NCI-H510A treated with DMSO at 0.1 percent for 48 hours (cell line): ENCODE measurements at places on chromosomes 3 and 15.

DNA sequence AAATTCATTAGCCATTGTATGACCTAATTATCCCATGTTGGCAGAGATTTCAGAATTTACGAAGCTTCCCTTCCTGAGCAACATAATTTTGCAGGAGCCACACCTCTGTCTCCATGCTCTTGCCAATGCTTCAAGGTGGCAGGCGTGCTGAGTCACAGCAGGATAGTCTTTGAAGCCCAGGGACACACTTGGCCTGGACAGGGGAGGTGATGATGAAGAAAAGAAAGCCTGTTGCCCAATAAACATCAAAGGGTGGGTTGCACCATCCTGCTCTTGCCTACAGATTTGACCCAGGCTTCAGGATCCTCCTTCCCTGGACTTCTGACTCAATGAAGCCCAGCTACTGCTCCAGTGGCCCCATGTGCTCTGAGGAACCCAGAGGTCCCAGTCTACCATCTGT, 117.1 kb downstream of the MINAR1 start:
- no peak for DNase-seq

- DNase-seq: no peak
These were observed 286.5 kb upstream of the RBMS3 start for GRCh38 chr3:28994161-28994905.

DNA sequence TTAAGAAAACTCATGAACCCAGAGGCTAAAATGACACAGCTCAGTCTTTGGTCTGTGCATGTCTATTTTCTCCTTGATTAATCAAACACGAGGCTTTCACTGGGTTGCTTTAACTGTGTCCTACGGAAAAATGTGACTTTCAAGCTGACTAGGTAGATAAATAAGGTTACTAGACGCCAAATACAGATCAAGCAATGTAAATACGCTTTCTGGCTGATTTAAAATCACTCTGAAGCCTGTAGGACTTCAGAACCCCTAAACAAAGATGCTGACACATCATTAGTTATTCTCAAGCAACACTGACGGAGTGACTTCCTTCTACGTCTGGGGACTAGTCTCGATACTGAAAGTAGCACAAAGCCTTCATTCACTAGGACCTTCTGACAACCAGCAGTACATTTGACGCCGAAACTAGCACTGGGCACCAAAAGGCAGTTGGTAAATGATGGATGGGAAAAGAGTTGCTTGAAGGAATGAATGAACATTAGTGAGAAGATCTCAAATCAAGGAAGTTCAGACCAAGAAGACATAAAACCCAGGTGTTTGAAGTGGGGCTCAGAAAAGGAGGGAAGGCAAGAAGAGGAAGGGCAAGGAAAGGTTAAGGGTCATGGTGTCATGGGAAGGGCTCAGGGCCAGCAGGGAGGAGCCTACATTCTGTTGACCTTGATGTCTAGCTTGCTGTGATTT, 67.1 kb upstream of the CDV3 start:
- DNase-seq: no peak

DNA sequence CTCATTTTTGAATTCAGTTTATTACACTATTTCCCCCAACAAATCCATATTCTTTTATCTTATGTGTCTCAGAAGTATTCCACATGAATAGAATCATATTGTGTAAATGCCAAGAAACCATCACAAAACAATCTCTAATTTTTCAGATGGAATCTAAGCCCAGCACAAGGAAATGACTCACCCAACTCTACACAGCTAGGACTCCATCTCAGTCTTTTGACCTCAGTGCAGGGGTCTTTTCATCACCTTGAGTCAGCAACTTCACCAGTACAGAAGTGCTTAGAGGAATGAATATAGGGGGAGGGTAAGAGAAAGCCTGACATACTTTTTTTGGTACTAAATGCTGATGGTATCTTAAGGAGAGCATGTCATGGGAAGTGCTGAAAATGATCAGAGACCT, 169.3 kb upstream of the LRRN1 start:
- DNase-seq: no peak

- peak; percentile 30 for DNase-seq
These were observed 2.9 kb downstream of the SEMA3F start for GRCh38 chr3:50157827-50158529.

GRCh38 chr15:28887339-28888174, 1.8 kb downstream of the APBA2 start:
- DNase-seq: no peak

GRCh38 chr15:62619526-62619925, 423.0 kb upstream of the TPM1 start:
- DNase-seq: no peak

GRCh38 chr3:196979545-196979944, 10.9 kb upstream of the PIGZ start:
- DNase-seq: no peak

GRCh38 chr15:42107473-42107872, 13.1 kb upstream of the PLA2G4D start:
- DNase-seq: peak; percentile 69
